ENCODE measurements at places on chromosomes 13 and 19.
A peak's percentile ranks its signal among the peaks of the same experiment; 100 is the strongest.

GRCh38 chr19:54077334-54077733, 3.8 kb downstream of the TARM1 start:
- DNase-seq: no peak

- no peak for DNase-seq
Observed at GRCh38 chr19:35773020-35773806, 2.2 kb upstream of the ARHGAP33 start.

DNA sequence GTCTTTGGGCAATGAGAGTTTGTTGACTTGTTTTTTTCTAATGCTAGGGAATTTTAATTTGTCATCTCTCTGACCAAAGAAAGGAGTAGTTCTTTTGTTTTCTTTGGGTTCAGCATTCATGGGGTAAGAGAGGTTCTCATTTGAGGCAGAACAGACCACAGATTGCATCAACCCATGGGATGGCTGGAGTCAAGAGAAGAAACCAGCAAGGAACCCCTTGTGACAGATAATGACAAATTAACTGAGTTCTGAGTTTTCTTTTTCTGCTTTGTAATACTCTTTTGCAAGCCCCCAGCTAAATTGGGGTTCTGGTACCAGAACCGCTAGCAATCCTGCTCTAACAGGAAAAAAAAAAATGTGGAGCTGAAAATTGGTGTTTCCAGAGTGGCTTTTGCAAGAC, 864.1 kb downstream of the DIAPH3 start:
- peak; percentile 51 for DNase-seq

- DNase-seq: no peak
Observed at GRCh38 chr19:47755762-47756626, 10.6 kb downstream of the NOP53 start.

- no peak for DNase-seq
Observed at GRCh38 chr13:76991432-76991795, 467 bp upstream of the CLN5 start.

- peak; percentile 25 for DNase-seq
Observed at GRCh38 chr13:30308548-30308947, 1.2 kb upstream of the KATNAL1 start.

- no peak for DNase-seq
Observed at GRCh38 chr13:21846605-21847004, 175.7 kb downstream of the FGF9 start.

GRCh38 chr13:101623470-101624209, 171.2 kb downstream of the ITGBL1 start:
- DNase-seq: no peak

GRCh38 chr19:31085125-31085524, 264.1 kb downstream of the TSHZ3 start:
- DNase-seq: no peak

GRCh38 chr13:29362849-29363604, 232.5 kb downstream of the SLC7A1 start:
- peak; percentile 48 for DNase-seq

DNA sequence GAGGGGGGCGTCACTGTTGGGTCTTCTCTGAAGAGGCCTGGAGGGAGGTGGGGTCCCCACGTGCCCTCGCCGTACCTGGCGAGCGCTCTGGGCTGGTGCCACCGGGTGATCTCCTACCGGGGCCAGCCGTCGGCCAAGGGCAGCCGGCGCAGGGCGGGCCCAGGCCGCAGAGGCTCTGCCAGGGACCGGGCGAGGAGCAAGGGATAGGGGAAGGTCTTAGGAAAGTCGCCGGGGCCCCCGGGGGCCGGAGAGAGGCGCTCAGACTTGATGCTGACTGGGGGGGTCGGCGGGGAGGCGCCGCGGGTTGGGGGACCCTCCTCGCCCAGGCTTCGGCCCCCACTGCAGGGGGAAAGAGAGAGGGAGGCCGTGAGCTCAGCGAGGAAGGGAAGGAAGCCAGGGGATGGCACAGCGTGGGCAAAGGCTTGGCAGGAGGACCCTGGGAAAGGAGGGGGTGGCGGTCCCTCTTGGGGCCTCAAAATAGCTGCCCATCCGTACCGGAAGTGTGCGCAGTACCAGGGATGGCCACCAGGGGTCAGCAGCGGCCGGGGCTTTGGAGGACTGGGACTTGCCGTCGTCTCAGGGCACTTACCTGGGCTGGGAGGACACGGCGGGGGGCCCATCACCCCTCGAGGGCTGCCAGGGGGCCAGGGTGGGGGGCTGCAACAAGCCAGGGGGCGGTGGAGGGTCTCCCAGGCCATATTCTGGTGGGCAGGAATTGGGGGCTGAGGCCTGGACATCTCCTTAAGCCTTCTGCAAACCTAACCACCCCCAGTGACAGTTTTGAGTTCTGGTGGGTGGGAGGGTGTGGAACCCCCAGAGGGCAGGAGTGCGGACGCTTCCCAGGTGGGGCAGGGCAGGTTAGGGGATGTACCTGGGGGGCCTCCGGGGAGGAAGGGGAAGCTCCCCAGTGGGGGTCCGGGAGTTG, 7.7 kb upstream of the TMEM161A start:
- DNase-seq: peak; percentile 38

GRCh38 chr13:84655677-84656076, 773.4 kb upstream of the SLITRK1 start:
- no peak for DNase-seq

DNA sequence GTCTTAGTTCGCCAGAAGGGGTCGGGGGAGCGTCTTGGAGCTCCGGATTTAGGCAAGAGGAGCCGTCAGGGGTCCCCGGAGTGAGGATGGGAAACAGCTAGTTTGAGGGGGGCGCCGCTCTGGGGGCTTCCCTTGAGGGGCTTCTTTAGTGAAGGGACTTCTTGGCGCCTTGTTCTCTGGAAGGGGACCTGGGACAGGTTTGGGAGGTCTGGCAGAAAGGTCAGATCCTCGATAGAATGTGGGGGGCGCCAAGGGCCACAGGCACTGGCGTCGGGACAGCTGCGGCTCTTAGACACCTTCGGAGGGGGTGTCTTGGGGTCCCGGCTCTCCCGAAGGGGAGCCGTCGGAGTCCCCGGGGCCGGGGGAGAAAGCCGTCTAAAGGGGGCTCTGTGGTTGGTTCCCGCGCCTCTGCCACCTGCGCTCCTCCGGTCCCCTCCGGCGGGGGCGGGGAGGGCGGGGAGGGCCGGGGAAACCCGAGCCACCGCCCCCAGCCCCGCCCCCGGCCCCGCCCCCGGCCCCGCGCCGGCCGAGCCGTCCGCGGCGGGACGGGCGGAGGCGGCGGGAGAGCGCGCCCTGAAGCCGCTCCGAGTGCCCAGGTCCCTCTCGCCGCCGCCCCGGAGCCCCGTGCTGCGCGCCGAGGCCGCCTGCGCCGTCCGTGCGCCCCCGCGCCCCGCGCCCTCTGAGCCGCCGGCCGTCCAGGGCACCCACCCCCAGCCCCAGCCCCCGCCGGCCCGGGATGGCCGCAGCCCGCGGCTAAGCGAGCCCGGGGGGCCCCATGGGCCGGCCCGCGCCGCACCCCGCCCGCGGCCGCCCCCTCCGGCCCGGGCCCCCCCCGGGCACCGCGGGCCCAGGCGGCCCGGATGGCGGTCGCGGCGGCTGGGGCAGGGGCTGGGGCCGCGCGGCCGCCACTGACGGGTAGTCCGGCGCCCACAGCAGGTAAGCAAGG, at the start of gene NRTN:
Gene NRTN (plus strand): TSS at position 552 of the 946 bp plus-strand sequence. CDS start 19,099 bp downstream, outside the sequence.
- DNase-seq: no peak

DNA sequence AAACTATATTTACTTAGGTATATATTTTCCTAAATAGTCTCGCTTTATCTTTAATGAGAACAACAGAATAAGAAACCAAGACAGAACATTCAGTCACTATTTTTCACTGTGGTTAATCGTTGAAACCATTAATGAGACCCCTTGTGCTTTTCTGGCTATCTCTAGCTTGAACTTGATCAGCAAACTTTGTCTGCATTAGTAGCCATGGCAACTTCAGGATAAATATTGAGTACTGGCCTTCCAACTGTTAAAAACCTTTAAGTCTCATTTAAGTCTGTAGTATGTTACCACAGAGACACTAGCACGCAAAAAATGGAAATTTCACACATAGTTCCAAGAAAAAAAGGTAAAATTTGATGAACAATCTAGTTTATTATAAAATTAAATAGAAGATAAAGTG, 946.0 kb downstream of the SLITRK5 start:
- no peak for DNase-seq

DNA sequence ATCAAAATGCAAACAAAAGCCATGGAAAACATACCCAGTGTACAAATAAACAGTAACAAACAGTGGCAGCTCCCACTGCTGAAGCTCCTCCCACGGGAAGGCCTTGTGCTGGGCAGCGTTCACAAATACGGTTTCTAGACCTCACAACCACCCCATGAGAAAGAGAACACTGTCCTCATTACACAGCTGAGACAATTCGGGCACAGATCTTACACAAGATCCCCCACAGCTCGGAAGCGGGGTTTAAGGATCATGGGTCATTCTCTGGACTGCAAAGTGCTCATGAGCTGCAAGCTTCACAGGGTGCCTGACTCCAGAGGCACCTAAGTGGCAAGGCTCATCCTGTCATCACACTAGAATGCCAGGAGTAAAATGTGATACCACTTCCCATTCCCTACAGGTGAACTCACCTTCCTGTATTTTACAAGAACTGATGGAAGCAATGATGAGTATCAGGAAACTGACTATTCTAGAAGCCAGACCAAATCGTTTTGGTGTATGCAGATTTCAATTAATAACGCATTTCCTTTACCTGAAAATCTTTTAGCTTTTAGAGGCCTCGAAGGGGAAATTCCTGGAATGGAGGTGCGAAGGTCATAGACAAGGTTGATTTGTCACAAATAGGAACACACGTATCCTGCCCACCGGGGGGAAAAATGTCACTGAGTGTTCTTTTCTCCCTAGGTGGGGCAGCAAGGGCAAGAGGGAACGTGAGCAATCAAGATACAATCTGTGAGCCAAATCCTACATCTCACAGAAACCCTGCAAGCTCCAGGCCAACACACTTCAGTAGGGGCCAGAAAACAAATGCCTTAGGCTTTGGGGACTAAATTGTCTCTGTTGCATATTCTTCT, 41.2 kb downstream of the STK24 start:
- no peak for DNase-seq

DNA sequence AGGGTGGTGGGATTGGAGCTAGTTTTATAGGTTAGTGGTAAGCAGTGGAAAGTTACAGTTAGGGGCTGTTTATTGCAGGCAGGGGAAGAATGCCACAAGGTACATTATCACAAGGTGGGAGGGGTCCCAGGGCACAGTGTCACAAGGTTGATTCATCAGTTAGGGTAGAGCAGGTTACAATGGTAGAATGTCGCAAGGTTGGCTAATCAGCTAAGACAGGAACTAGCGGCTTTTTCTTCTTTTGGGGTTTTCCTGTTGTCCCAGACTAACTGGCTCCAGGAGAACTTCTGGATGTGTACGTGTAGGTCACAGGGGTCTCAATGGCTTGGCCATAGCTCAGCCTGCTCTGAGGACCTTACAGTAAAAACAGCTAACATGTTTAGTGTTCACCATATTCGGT, 1221.1 kb downstream of the SLITRK1 start:
- no peak for DNase-seq
